ENCODE measurements at places on chromosomes 2 and 18. TPM values are rescaled to one million over a fixed set of nuclear protein-coding genes. Genes with fewer than 3 reads are reported as not detected.

The DSG1 gene
- total RNA-seq: not detected

The DSG4 gene
- not detected for total RNA-seq

The PREPL gene
- 46.0 TPM for total RNA-seq

The CCBE1 gene
- total RNA-seq: 34.4 TPM

The COL5A2 gene
- 122 TPM for total RNA-seq

The BCL2L11 gene
- total RNA-seq: 16.7 TPM

The ALPI gene
- total RNA-seq: not detected

- DNase-seq: no peak
Observed at GRCh38 chr2:229376866-229377265, 105.8 kb upstream of the PID1 start.

DNA sequence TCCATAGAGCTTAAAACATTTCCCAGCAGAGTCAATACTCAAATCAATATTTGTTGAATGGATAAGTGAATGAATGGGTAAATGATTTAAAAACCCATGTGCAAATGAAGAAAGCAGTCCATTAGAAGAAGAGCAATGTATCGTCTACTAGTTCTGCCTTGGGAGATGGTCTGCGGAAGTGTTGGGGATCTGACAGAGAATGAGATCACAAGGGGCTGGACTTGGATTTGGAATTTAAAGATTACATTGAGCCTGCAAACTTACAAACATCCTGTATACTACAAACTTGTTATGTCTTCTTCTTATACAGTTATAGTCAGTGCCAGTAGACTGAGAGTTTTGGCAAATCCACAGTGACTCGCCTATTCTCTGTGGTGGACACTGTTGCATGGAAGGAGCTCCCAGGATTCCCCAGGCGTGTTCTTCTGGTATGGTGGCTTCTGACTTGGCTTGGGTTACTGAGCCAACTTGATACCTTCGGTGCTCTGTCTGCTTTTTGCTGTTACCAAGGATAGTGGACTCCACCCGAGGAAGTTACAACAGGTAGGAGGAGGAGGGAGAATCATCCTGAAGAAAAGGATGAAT is 163.3 kb upstream of the SERPINE2 start:
- DNase-seq: no peak

DNA sequence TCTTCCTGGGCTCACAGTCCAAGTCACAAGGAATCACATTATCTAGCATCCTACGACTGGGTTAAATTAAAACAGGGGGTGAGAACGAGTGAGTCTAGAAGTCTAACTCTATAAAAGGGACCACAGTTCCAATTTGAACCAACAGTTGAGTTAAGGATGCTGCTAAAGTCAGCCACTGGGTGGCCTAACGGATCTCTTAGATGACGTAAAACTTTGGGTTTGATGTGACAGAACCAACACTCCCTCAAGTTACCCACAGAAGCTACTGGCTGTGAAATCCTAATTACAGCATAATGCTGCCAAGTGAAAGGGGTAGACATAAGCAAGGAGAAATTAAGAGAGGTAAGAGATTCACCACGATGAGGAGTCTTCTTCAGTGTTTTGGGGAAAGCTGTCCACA is 32.7 kb upstream of the RUFY4 start:
- DNase-seq: no peak

DNA sequence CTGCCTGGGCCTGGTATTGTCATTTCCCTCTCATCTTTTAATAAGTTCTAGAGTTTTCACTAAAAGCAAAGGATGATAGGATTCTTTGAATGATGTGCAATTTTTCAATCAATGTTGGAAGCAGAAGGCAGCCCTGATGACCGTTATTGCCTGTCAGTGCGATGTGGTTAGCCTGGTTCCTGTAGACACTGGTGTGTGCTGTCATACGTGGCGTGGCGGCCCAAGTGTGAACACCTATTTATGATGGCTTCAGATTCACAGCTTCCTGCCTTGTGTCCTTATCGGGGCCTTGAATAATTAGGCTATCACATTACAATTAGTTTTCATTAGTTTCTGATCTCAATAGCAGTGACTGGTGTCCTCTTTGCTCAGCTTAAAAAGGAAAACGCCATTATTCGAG is 218.5 kb downstream of the TPGS2 start:
- no peak for DNase-seq

- no peak for DNase-seq
Observed at GRCh38 chr2:224040753-224041152, 1.7 kb upstream of the SERPINE2 start.

- no peak for DNase-seq
Observed at GRCh38 chr18:79092874-79093273, 23.7 kb downstream of the ATP9B start.

DNA sequence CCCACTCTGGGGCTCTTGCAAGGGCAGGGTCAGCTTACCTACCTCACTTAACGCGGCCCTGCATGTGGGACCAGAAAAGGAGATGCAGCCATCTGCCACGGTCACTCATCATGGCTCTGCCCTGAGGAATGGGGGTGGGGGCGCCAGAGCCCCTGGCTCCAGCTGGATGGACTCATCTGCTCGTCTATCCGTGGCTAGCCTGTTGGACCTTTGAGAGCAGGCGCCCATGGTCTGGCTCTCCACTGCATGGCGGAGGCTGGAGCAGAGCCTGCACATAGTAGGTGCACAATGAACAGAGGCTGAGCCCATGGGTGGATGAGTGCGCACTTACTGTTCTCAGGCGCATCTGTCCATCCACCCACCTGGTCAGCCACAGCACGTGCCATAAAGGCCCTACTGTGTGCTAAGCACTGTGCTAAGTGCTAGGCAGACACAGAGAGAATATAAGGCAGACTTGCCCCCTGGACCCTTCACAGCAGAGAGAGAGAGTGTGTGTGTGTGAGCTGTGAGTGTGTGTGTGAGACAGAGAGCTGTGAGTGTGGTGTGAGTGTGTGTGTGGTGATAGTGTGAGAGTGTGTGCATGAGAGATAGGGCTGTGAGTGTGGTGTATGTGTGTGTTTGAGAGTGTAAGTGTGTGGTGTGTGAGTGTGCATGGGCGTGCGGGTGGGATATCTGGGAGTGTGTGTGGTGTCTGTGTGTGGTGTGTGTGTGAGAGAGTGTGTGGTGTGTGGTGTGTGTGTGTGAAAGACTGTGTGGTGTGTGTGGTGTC is 151.3 kb downstream of the TFCP2L1 start:
- DNase-seq: no peak

GRCh38 chr2:167715932-167716331 is 531.5 kb downstream of the STK39 start:
- DNase-seq: no peak

DNA sequence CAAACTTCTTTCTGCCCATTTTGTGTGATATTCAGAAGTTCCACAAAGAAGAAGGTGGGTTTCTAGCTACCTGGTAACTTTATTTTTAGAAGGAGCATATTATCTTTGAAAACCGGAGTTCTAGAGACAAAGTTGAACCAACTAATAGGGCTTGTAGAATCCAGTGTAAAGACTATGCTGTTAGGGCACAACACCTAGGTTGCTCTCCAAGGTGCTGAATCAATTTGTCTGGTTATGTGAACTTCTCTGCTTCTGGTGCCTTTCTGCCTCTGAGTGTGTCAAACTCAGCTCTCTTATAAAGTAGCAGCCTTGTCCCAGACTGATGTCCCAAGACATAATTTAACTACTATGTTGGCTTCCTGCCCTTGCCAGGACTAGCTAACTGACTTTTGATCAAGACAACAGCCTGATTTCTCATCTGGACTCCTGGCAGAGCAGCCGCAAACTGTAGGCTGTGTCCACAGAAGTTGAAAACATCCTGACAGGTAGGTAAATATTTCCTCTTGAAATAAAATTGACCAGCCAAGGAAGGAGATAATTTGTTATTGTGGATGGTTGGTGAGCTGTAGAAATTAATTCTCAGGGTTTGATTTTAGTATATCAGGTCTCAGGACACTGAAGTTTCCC is 119.4 kb downstream of the CYRIA start:
- DNase-seq: no peak

DNA sequence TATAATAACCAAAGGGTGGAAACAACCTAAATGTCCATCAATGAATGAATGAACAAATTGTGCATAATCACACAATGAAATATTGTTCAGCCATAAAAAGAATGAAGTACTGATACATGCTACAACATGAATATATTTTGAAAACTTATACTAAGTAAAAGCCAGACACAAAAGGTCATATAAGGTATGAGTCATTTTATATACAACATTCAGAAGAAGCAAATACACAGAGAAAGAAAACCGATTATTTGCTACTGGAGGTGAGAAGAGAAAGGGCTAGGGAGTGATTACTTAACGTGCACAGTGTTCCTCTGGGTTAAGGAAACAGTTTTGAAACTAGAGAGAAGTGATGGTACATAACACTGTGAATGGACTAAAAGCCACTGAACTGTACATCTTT is 105.3 kb downstream of the GORASP2 start:
- DNase-seq: no peak

- no peak for DNase-seq
Observed at GRCh38 chr18:56986829-56987228, 160.1 kb upstream of the BOD1L2 start.

- no peak for DNase-seq
Observed at GRCh38 chr2:27754831-27755230, 16.7 kb upstream of the MRPL33 start.

DNA sequence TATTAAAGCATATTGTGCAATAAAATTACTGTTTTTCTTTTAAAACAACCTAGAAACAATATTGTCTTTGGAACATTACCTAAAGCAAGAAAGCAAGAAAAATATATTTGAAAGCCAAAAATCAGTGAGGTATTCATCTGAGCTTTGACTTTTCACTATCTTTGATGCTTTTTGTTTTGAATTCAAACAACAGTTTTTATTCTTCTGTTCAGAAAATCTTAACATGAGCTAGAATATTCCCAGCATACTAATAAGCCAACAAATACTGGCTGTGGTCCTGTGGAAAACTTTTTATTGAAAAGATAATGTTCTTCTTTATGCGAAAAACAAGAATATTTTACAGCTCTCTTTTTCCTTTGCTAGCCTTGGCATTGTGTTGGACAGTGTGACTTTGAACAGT is 19.8 kb downstream of the FAM171B start:
- no peak for DNase-seq

DNA sequence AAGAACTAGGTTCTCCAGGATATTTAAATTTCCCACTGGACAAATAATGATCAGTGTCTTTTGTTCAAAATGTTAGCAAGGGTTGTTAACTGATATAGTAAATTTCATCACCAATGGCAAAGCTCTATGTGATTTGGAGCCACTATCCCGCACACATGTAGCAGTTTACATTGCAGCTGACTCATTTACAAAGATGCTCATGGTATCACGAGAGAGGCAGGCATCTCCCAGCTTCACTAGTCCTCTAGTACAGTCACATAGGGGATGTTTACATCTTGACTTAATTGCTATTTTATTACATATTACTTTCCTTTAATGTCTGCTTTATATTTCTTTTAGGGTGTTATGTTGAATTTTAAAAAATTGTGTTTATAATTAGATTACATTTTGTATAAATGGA is 30.7 kb downstream of the KCNE4 start:
- DNase-seq: no peak

DNA sequence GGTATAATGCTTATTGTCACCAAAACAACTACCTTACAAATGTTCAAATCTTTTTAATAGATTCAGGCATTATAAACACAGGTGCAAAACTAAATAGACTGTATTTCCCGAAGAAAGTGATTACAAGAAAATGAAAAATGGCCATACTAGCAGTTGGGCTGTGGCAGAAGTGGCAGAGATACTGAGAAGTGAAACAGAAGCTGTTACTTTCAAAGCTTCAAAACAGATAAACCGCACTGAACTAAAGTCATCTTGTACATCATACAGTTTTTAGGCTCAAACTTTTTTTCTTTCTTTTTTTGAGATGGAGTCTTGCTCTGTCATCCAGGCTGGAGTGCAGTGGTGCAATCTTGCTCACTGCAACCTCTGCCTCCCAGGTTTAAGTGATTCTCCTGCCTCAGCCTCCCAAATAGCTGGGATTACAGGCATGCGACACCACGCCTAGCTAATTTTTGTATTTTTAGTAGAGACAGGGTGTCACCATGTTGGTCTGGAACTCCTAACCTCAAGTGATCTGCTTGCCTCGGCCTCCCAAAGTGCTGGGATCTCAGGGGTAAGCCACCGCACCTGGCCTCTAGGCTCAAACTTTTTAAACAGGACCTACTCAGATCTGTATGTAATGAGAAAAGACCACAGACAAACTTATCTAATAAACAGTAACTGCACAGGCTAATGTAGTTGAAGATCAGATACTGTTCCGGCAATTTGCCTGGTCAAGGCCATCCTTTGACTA is 77.9 kb upstream of the SATB2 start:
- DNase-seq: no peak

GRCh38 chr2:54579061-54579681 is 123.0 kb downstream of the SPTBN1 start:
- no peak for DNase-seq

DNA sequence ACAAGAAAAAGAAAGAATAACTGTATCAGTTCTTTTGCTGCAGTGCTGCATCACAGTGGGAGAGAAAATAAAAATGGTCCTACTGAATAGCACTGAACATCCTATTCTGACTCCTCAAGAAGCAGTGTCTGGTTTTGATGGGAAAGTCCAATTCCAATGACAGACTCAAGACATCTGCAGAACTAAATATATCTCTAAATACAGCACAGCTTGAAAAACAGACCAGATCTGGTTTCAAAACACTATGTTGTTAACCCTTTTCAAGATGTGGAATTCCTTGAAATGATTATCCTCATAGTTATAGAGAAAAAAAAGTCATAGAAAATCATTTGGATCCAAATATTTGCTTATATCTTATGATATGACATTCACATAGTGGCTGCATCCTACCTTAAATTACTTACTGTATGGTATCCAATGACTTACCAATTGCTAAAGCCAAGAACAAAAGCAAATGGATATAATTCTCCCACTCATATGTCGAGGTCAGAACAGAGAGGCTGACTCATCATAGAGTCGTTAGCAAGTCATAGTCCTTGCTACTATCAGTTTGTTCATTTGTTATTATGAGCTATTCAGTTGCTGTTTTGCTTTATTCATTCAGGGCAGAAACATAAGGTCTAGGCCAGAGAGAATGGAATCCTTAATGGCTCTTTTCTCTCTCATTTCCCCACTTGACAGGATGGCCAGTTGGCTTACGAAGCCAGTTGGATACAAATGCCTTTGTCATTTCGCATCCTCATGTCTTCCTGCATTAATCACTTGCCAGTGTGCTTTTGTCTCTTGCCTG is 62.5 kb upstream of the ACVR2A start:
- no peak for DNase-seq
